Mesothelial cell of epicardium (in vitro differentiated cells): ENCODE measurements at places on chromosomes 1 and 21.

- no peak for DNase-seq
Measured at GRCh38 chr1:206631085-206631509, 4.2 kb upstream of the DYRK3 start.

- DNase-seq, result no peak
Measured at GRCh38 chr1:93607814-93608186, 73.8 kb downstream of the BCAR3 start.

DNA sequence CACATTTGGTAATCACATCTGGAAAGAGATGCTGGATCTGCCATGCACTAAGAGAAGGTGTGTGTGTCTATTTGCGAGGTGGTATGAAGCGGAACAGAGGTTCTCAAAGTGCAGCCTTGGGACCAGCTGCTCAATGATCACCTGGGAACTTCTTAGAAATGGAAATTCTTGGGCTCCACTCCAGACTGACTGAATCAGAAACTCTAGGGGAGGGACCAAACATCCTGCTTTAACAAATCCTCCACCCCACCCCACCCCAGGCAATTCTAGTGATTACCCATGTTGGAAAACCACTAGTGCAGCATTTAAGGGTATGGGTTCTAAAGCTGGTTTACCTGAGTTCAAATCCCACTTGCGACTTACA lies 143.9 kb upstream of the JUN start:
- DNase-seq, result no peak

GRCh38 chr1:24138476-24139221 lies 4.3 kb downstream of the IL22RA1 start:
- DNase-seq, result no peak
